Fibroblast of mammary gland (primary cell): ENCODE measurements at places on chromosomes 16 and 17.

DNA sequence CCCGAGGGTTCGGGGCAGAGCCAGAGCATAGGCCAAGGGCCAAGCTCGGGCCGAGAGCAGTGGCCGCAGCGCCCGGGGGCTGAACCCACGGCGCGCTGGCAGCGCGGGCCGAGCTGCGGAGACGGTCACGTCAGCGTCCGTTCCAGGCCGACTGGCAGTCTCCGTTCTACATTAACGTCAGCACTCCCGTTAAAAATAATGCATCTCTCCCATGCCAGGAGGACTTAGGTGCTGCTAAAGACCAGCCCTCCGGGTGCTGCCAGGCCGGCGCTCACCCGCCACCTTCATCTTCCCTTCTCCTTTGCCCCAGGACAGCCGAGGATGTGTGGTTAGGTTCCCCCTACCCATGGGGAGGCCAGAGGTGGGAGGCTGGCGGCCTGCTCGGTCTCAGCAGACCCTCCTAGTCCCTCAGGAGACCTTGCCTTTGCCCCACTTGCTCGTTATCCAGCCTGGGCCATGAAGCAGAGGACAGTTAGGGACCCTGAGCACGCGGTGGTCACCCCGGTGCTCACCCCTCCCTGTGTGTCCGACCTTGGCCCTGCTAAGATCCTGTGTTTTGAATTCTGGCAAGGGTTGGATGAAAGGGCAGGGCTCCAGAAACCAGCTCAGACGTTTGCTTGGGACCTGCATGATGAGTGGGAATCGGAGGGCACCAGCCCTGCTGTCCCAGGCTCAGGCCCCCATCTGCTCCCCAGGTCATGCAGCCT lies 572 bp downstream of the MPG start:
- DNase-seq: peak; percentile 73

DNA sequence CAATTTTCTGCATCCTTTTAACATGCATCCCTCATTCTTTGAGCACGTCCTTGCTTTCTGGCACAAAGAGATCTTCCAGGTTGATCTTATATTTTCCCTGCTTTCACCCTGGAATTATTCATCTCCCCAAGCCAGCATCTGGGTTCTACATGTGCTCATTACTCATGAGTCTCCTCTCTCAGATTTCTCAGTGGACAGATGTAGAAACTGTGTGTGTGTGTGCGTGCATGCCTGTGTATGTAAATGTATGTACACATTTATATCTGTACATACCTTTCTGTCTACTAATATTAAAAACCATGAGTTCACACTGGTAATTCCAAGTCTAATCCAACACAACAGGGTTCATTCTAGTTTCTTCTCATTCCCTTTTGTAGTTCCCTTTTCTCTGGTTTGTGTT lies 41.9 kb upstream of the NSRP1 start:
- DNase-seq: peak; percentile 19

DNA sequence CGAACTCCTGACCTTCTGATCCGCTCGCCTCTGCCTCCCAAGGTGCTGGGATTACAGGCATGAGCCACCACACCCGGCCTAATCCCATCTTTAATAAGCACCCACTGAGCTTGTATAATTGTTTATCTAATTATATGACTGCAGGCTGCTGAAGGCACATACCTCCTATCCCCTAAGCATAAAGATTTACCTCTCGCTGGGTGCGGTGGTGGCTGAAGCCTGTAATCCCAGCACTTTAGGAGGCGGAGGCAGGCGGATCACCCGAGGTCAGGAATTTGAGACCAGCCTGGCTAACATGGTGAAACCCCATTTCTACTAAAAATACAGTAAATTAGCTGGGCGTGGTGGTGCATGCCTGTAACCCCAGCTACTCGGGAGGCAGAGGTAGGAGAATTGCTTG lies 20.1 kb upstream of the YWHAE start:
- DNase-seq: no peak

DNA sequence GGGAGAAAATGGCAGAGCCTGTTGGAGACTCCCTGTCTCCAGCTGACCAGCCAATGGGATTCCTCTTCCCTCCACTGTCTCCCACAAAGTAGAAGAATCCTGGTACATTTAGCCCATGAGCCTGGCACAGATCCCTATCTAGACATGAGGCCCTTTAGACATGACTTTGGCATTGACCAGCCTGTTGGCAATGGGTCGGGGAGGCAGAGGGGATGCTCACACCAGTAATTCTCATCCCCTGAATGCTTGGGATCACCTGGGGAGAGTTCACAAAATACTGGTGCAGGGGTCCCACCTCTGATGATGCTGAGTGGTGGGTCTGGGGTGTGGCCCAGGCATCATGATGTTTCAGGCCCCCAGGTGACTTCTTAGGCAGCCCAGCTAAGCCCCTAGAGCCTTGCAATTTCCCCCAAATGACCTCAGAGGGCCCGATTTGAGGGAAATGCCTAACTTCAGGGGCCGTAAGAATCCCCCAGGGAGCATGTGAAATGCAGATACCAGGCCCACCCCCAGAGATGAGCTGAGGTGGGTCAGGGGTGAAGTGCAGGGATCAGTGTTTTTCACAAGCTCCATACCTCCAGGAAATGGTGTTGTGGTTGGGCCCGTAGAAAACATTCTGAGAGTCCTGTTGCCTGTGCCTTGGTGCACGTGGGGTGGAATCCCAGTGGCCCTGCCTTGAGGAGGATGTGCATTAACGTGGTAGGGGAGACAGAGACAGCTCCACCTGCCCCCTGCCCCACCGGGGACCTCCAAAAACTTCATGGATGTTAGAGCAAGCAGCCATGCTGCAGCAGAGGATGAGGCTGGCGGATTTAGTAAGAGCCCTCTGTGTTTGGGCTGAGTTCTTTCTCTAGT lies 42.1 kb downstream of the SNX20 start:
- no peak for DNase-seq

DNA sequence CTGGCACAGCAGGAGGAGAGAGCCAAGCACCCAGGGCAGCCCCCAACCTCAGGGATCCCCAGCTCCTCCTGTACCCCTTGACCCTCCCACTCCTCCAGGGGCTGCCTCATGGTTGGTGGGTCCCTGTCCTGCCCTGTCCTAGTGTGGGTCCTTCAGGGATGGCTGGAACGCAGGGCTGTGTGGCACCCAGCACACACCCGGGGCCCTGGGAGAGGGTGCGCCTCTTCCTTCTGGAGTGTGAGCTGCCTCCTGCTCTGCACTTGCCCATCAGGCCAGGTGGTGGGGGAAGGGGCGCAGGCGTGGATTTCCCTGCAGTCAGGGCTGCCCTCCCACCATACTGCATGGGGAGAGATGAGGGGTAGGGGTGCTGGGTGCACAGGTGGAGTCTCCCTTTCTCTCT lies 42.6 kb downstream of the SOCS1 start:
- DNase-seq: no peak

DNA sequence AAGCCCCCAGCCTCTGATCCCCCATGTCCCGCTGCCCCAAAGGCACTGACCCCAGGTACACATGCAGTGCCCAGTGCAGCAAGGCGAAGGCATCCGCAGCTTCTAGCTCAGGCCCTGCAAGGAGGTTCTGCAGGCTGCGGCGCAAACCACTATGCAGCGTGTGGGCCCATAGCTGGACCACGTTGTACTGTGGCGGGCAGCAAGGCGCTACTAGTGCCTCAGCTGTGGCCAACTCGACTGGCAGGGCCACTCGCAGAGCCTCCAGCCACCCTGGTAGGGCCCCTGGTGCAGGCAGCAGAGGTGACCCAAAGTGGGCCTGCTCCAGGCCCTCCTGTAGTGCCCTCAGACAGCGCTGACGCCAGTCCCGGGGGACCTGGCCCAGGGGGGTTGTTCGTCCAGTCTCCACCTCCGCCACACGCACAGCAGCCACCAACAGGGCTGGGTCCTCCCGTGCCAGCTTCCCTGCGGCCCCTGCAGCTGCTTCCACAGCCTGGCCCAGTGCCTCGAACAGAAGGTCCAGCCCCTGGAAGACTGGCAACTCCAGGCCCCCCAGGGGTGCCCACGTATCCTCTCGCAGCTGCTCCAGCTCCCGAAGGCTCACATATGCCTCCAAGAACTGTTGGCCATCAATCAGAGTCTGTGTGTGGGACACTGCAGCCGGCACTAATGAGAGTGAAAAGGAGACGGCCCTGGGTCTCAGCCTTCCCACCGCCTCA lies 2.6 kb downstream of the EXOC3L1 start:
- DNase-seq: no peak
